ENCODE measurements at places on chromosomes 2 and 18. TPM values are rescaled to one million over a fixed set of nuclear protein-coding genes. Genes with fewer than 3 reads are reported as not detected.
A peak's percentile ranks its signal among the peaks of the same experiment; 100 is the strongest.

DNA sequence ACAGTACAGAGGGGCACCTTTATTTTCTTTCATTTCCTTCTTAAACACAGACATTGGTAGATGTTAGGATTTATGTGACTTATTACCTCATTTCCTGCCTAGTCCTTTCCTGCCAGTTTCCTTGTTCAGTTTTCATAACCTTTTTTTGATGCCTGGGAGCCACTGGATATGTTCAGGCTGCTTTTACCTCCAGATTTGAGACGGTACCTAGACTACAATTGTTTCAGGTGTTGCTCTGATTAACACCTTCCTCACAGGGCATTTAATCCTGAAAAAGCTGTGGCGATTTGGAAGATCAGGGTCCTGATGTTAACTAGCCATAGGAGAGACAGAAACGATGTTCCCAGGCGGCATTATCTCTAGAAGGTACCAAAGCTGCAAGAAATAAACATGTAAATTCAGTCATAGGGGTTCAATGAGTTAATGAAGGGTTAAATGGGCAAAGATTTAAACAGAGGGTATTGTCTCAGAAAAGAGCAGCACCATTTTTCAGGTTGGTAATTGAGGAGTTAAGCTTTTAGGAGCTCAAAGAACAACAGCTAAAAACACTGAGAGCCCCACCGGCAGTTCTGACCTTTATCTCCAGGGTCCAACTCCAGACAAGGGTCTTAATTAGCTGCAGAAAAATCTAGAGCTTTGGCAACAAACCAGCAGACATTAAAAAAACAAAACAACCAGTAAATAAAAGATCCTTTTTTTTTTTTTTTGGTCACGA is 93.3 kb downstream of the HRH4 start:
- DNase-seq = no peak

DNA sequence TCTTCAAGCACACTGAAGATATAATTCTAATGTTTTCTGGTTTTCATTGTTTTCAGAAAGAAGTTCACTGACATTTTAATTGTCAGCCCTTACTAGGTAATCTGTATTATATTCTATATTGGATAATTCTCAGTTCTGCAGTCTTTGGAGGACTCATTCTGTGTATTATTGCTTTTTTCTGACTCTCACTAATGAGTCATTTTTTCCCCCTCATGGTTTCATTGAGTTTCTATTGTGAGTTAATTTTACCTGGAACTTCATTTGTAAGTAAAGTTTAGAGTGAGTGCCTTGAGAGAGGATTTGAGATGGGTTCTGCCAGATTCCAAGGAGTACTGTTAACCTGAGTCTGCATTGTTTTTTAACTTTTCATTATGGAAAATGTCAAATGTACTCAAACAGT is 90.4 kb upstream of the LYPD1 start:
- DNase-seq = no peak

GRCh38 chr2:239607517-239608191 is 206.8 kb upstream of the HDAC4 start:
- peak; percentile 23 for DNase-seq

DNA sequence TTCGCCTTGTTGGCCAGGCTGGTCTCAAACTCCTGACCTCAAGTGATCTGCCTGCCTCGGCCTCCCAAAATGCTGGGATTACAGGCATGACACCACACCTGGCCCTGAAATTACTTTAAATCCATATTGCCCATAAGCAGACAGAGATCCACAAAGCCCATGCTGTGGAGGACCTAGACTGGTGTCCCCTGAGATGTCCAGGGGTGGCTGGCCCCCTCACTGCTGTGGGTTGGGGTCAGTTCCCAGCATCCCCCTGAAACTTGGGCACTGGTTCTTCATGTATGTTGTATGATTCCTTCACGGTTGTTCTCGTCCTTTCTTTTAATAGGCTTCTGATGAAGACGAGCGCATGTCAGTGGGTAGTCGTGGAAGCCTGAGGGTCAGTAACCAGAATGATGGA is 78.1 kb upstream of the RBM44 start:
- DNase-seq = no peak

DNA sequence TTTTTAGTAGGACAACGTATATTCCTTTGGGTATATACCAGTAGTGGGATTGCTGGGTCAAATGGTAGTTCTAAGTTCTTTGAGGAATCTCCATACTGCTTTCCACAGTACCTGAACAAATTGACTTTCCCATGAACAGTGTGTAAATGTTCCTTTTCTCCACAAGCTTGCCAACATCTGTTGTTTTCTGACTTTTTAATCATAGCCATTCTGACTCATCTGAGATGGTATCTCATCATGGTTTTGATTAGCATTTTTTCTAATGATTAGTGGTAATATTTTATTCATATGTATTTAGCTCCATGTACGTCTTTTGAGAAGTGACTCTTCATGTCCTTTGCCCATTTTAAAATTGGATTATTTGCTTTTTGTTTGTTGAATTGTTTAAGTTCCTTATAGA is 58.4 kb upstream of the CERS6 start:
- DNase-seq = no peak

The SP9 gene
- not detected for polyA plus RNA-seq

DNA sequence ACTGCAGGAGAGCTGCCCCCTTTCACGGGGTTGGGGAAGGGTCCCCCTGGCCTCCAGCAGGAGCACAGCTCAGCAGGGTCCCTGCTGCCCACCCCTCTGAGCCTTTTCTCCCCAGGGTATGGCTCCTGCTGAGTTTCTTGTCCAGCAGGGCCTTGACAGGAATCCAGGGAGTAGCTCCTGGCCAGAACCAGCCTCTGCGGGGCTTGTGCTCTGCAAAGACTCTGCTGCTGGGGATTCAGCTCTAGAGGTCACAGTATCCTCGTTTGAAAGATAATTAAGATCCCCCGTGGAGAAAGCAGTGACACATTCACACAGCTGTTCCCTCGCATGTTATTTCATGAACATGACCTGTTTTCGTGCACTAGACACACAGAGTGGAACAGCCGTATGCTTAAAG is 21.2 kb downstream of the FOSL2 start:
- no peak for DNase-seq

- no peak for DNase-seq
Measured at GRCh38 chr2:202512176-202512575, 122.6 kb upstream of the FAM117B start.

The CGREF1 gene
- 5.7 TPM for polyA plus RNA-seq

The CDH19 gene
- 0.54 TPM for polyA plus RNA-seq

DNA sequence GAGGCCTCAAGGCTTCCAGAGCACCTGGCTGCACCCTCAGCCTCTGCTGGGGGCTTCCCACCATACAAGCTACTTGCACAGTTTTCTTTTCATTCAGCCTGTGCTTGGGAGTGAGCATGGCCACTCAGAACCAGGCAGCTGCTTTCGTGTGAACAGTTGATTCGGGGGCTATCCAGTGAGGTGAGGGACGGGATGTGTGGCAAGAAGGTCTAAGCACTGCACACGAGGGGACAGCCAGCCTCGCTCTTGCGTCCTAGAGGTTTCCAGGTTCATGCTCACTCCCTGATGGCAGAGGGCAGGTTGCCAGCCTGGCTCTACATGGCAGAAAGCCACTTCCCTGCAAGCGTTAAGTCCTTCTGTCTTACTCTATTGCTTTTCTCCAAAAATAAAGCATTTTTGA is 146.2 kb downstream of the MBP start:
- DNase-seq = no peak

GRCh38 chr2:171878481-171878993 is 15.5 kb downstream of the SLC25A12 start:
- DNase-seq = peak; percentile 0

- no peak for DNase-seq
Measured at GRCh38 chr2:144510294-144510991, 9.5 kb downstream of the ZEB2 start.

DNA sequence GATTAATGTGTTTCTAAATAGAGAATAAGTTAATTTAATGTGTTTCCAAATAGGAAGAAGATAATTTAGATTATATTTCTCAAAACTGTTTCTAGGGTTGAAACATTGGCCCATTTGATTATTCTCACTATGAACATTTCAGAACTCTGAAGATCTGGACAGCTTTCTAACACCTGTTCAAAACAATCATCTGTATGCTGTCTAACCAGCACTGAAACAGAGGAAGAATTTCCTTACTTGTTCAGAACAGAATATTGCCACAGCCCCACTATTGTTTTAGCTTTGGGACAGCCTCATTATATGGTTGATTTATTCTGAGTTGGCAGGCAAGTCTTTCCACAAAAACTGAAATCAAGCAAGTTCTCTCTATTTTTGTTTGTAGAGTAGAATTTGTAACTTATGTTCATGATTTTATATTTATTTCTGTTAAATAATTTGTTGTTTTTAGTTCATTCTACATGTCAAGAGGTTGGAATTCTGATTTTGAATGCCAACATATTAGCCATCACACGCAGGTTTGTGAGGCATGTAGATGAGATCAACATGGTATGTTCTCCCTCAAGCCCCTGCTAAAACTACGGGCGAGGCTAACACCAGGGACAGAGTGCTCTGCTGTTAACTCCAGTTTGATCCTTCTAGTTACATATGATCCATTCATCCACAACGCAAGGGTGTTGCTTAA is 11.2 kb downstream of the IL18RAP start:
- DNase-seq = no peak

The CNDP1 gene
- 2.6 TPM for polyA plus RNA-seq

- peak; percentile 84 for DNase-seq
Measured at GRCh38 chr2:120312860-120313694, 32.9 kb upstream of the INHBB start.

DNA sequence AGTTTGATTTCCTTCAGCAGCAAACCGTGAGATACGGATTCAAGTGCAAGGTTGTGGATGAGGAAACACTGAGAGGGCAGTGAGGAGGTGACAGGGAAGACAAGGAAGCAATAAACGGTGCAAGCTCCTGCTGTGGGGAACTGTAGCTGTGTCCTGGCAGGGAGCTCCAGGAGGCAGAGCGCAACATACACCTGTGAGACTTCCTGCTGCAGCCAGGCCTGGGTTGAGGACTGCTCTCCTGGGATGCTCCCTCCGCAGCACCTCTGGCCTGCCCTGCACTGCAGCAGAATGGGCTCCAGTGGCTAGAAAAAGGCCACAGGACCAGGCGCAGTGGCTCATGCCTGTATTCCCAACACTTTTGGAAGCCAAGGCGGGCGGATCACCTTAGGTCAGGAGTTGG is 85.5 kb downstream of the MRO start:
- DNase-seq = no peak

GRCh38 chr2:88250404-88250803 is 80.3 kb downstream of the THNSL2 start:
- DNase-seq = no peak

DNA sequence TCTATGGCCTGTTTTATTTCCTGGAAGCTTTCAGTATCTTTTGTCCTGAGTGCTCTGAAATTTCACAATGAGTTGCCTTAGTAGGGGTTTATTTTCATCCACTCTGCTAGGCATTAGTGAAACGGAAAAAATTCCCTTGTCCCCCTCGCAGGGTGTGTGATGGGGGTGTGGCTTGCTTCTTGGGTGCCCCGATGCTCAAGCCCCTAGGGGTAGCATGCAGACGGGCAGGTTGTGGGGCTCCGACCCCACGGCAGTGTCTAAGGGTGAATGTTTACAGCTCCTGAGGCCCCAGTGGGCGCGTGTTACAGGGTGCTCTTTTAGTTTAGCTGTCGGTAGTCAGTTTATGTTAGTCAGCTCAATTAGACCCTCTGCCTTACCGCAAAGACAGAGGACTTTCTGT is 32.2 kb upstream of the MAP4K4 start:
- DNase-seq = no peak

The DNAJC27 gene
- 10.3 TPM for polyA plus RNA-seq

The RPRM gene
- polyA plus RNA-seq = 4.8 TPM

The IDH1 gene
- 103 TPM for polyA plus RNA-seq

The TLX2 gene
- 0.06 TPM for polyA plus RNA-seq

The ADRA2B gene
- 3.9 TPM for polyA plus RNA-seq

Data from renal pelvis (tissue), 12 donors.